ENCODE measurements at places on chromosomes 13 and 19.

DNA sequence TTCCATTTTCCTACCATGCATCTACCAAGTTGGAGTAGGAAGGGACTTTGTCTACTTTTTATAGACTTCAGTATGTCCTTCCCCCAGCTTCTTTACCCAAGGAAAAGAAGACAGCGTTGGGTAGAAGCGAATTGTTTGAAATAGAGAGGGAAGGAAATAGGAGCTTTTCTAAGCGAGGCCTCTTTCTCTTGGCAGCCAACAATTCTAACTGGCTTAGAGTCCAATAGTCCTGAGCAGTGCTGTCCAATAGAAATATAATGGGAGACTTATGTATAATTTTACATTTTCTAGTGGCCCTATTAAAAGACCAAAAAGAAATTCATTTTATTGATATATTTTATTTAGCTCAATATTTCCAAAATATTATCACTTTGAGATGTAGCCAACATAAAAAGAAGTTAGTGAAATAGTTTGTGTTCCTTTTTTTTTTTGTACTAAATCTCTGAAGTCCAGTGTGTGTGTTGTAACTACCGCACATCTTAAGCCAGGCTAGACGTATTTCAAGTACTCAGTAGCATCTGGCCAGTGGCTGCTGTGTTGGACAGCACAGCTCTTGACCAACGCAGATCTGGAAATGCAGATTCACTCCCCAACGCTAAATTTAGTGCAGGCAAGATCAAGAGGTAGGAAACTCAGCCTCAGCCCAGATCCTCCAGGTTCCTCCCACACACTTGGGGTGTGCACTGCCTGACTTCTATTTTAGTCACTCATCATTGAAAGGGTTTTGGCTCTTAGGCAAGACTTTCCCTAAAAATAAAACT lies 179.2 kb downstream of the SHISA2 start:
- no peak for DNase-seq

DNA sequence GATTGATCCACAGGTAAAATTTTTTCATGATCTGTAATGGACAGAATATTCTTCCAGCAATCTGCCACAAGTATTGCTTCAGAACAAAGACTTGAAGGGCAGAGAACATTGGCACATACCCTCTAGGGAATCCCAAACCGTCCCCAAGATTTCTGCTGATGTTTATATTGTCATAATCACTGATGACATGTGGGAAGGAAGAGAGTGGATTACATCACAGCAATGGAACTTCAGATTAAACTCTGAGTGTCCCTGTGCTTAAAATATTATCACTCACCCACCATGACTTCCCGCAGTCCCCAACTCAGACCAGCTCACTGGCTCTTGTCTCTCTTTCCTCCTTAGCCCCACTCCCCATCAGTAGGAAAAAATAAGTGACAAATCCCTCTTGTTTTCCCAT lies 8.5 kb upstream of the TPT1 start:
- DNase-seq = no peak

- DNase-seq = no peak
Measured at GRCh38 chr13:110882972-110883371, 31.9 kb downstream of the ANKRD10 start.

DNA sequence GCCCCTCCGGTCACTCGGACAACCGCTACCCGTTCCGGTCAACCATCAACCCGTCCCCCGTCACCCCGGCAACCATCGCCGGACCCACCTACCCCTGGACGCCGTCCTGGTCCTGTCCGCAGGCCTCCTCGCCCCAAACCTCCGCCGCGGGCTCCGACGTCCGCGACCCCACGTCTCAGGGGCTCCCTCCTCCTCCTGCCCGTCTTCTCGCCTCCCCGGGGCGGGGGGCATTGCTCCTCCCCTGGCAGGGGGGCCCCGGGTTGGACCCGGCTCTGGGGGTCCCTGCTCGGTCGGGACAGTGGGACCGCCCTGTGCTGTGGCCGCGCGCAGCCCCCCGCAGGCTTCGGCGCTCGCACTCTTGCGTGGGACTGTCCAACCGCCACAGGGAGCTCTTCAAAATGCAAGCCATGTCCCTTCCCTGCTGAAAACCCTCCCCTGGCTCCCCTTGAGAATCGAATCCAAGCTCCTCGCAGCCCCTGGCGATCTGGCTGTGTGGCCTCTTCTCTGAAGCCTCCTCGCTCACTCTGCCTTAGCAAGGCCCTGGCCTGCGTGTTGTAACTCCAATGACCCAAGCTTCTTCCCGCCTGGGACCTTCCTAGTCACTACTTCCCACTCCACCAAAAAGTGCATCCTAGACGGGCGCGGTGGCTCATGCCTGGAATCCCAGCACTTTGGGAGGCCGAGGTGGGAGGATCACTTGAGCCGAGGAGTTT lies 8.4 kb downstream of the EPHX3 start:
- no peak for DNase-seq

- DNase-seq = no peak
Measured at GRCh38 chr19:27901078-27901477, 1311.9 kb downstream of the UQCRFS1 start.

DNA sequence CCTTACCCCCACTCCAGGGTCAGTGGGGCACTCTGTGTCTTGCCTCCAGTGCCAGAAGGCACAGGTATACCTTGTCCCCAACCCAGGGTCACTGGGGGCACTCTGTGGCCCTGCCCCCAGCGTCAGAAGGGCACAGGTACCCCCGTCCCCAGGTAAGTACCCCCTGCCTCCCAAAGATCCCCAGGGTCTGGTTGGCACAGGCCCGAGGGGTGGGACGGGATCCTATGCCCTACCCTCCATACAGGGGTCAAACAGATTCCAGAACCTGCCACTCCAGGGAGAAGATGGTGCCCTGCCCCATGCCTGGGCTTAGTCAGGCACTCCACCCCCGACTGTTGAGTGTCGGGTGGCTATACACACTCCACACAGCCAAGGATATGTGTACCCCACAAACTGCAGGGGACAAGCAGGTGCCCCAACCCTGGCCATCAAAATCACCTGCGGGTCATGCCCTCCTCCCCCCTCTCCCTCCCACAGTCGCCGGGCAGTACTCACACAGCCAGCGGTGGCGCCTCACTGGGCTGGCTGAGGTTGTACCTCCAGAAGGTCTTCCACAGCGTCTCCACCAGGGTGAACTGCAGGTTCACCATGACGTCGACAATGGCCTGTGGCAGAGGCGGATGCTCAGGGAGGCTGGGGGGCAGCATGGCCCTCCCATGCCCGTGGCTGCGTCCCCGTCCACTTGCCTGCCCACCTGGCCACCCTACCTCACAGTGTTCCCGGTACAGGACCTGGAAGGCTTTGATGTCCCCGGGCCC lies 13.8 kb downstream of the DCAF15 start:
- no peak for DNase-seq

DNA sequence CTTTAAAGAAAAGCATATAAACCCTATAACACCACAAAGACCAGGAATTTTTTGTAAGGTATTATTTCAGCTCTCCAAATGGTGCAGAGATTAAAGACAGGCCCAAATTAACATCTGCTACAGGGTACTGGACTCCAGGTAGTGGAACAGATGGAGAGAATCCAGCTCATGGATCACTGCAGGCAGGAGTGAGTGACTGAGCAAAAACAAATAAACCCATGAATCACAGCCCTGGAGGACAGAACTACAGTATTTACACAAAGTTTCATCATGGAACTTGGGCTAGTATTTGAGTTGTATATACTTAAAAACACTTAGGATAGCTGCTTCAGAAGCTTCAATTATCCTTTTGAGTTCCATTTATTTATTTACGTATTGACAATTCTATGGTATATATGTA lies 132.8 kb upstream of the SPRY2 start:
- DNase-seq = no peak

DNA sequence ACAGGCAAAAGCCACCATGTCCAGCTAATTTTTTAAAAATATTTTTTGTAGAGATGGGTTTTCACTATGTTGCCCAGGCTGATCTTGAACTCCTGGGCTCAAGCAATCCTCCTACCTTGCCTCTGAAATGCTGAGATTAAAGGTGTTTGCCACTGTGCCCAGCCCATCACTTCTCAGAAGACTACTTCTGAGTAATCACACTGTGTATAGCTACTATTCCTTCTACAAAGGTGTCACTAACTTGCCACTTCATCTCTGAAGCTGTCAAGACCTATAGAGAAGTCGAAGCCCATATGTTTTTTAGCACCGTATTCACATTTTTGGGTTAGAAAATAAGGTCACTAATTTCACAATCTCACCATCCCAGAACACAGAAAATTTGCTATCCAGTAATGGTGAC lies 36.0 kb upstream of the FNDC3A start:
- DNase-seq = no peak

DNA sequence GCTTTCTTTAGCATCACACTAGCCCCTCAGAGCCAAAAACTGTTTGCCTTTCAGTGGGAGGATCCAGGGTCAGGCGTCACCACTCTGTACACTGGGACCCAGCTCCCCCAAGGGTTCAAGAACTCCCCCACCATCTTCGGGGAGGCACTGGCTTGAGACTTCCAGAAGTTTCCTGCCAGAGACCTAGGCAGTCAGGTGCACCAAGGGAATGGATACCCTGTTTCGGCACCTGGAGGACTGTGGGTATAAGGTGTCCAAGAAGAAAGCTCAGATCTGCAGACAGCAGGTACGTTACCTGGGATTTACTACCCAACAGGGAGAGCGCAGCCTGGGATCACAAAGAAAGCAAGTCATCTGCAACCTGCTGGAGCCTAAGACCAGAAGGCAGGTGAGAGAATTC lies 603.0 kb downstream of the UQCRFS1 start:
- no peak for DNase-seq

DNA sequence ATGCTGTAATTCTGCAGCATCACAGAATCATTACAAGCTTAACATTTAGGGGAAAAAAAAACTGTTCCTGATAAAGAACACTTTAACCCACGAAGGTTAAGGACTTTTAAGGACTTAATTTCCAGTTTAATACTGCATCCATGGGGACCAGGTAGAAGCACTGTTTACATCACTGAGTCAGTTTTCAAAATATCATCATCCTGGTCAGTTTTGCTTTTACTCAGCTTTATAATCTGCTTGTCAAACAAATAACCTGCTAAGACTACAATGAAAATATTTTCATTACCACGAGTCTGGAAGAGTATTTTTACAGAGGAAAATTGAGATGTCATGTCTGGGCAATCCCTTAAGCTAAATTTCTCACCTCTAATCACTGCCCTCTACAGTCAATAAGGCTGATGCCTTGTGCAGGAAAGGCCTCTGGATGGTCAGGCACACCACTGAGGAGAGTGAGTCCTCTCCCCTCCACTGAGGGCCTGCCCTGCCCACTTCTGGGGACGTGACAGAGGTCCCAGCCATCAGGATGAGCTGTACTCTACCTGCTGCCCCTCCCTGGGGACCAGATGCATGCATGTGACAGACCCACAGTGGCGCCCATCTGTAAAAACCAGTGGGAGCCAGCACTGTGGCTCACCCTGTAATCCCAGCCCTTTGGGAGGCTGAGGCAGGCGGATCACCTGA lies 31.0 kb downstream of the FOXO1 start:
- no peak for DNase-seq

DNA sequence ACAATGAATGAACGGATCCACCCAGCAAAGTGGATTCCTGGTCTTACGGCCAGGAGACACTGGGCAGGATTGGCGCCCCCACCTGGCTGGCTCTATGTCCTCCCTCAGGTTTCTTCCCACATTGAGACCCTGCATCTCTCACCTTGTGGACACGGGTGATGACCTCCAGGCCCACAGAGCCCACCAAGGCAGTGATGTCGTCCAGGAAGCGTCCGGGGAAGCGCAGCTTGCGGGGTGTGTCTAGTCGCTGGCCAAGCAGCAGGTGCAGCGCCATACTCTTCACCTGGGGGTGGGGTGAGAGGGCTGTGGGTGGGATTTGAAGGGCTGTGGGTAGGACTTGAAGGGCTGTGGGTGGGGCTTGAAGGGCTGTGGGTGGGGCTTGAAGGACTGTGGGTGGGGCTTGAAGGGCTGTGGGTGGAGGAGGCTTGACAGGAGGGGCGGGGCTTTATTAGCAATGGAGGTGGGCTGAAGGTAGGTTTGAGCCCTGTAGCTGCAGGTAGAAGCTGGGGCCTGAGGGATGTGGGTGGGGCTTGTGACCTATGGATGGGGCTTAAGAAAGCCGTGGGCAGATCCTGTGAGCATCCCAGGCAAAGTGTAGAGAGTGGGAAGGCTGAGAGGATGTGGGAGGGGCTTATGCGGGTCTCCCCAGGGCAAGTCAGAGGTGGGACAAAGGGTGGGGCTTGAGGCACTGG lies 12.1 kb upstream of the ANGPTL8 start:
- DNase-seq = no peak

DNA sequence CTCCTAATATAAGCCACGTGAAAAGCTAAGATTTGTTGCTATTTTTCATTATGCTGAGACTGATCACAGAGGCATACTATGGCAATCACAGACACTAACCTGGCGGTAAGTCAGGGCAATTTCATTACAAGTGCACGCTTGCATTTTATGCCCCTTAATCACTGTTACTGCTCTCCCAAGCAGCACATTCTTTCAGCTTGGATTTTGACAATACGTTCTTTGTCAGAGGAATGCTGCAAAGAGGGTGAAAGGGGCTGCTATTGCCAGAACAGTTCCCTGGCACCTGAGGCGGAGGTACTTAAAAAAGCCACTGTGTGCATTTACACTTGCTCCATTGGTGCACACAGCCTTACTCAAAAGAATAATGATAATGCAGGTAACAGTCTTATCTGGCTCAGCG lies 346.6 kb downstream of the RFC3 start:
- DNase-seq = no peak

- no peak for DNase-seq
Measured at GRCh38 chr19:13152356-13152973, 2.3 kb downstream of the IER2 start.

DNA sequence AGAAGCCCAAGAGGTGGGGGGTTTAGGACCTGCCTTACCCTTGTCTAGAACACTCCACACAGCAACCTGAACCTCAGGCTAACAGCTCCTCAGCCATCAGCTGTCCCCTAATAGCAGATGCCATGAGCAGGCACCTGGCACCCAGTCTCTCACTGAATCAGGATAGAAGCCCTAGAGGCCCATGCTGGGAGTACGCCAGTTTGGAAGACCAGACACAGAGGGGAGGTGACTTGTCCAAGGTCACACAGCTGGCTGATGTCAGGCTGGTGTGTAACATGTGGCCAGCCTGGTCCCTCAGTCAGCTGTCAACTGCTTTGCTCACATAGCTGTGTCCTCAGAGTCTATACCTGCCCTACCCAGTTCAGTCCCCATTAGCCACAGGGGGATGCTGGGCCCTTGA lies 12.8 kb upstream of the SAMD1 start:
- DNase-seq = no peak

- no peak for DNase-seq
Measured at GRCh38 chr13:102700088-102701031, 5.5 kb upstream of the METTL21C start.

GRCh38 chr13:98858191-98858590 lies 105.7 kb upstream of the SLC15A1 start:
- no peak for DNase-seq

- no peak for DNase-seq
Measured at GRCh38 chr13:21596722-21597121, 7.2 kb downstream of the MICU2 start.

Data from COR-L47 (cell line).